HCT116 (cell line): ENCODE measurements at places on chromosomes 6 and 20. TPM values are rescaled to one million over a fixed set of nuclear protein-coding genes. Genes with fewer than 3 reads are reported as not detected.

GRCh38 chr6:162416831-162417537, 310.6 kb downstream of the PRKN start:
- no peaks in the 10 kb centered on the region for H3K4me1 ChIP-seq
- no peak for DNase-seq
- no peaks in the 10 kb centered on the region for H3K36me3 ChIP-seq
- no peak overlapping the region for H3K4me3 ChIP-seq
- H3K27ac ChIP-seq: no peak overlapping the region
- H3K27me3 ChIP-seq: no peaks in the 10 kb centered on the region

GRCh38 chr20:47557791-47558190, 56.1 kb downstream of the NCOA3 start:
- no peaks in the 10 kb centered on the region for H3K27me3 ChIP-seq
- H3K4me3 ChIP-seq: no peak overlapping the region
- no peaks in the 10 kb centered on the region for H3K36me3 ChIP-seq
- H3K4me1 ChIP-seq: peaks cover 14% of the 10 kb centered on the region
- no peak for DNase-seq

GRCh38 chr20:24181151-24181550, 192.6 kb upstream of the GGTLC1 start:
- no peaks in the 10 kb centered on the region for H3K4me1 ChIP-seq
- H3K27me3 ChIP-seq: no peaks in the 10 kb centered on the region
- no peak overlapping the region for H3K27ac ChIP-seq
- no peaks in the 10 kb centered on the region for H3K36me3 ChIP-seq
- no peak overlapping the region for H3K4me3 ChIP-seq

DNA sequence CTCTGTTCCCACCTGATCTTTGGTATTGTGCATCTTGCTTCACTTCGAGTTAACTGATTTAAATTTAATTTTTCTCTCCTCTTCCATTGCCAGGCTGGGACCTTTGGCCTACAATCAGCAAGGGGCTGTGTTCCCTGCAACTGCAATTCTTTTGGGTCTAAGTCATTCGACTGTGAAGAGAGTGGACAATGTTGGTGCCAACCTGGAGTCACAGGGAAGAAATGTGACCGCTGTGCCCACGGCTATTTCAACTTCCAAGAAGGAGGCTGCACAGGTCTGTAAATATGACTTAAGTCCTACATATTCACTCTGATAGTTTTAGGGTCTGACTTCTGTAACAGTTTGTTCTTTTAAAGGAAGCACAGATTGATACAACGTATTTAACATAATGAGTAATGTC, 412.4 kb downstream of the ARHGAP18 start:
- DNase-seq: no peak
- no peak overlapping the region for H3K27ac ChIP-seq
- no peaks in the 10 kb centered on the region for H3K4me1 ChIP-seq
- H3K4me3 ChIP-seq: no peak overlapping the region
- no peaks in the 10 kb centered on the region for H3K27me3 ChIP-seq
- H3K36me3 ChIP-seq: no peaks in the 10 kb centered on the region

- no peaks in the 10 kb centered on the region for H3K4me1 ChIP-seq
- DNase-seq: no peak
- H3K36me3 ChIP-seq: peaks cover 11% of the 10 kb centered on the region
- no peaks in the 10 kb centered on the region for H3K27me3 ChIP-seq
Measured at GRCh38 chr20:21391972-21392352, 5.4 kb downstream of the NKX2-4 start.

DNA sequence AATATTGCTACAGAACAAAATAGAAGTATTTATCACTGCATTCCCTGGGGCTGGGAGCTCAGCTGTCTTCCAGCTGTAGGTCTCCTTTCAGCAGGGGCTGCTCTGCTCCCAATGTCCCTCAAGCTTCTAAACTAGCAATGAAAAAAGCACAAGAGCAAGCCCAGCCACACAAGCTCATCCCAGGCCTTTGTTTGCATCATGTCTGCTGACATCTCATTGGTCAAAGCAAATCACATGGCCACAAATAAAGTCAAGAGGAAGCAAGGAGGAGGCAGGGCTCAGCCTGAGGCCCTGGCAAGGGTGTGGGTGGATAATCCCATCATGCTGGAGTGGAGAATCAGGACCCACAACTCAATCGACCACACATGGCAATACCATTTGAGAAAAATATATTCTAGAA, 2.2 kb upstream of the BFSP1 start:
- no peaks in the 10 kb centered on the region for H3K36me3 ChIP-seq
- H3K27me3 ChIP-seq: no peaks in the 10 kb centered on the region
- H3K4me3 ChIP-seq: no peak overlapping the region
- no peak overlapping the region for H3K27ac ChIP-seq
- H3K4me1 ChIP-seq: peaks cover 45% of the 10 kb centered on the region

PPP1R14C gene
- total RNA-seq: 7.8 TPM

KCNQ5 gene
- total RNA-seq: not detected

KHDC1L gene
- total RNA-seq: 5.4 TPM

GPR63 gene
- 3.5 TPM for total RNA-seq

ADGRF5 gene
- 0.17 TPM for total RNA-seq
